ENCODE measurements at places on chromosomes 13 and 19.
A peak's percentile ranks its signal among the peaks of the same experiment; 100 is the strongest.

GRCh38 chr19:15101479-15102082 is 5.6 kb upstream of the SYDE1 start:
- H3K4me1 ChIP-seq, result no peaks in the 10 kb centered on the region
- H3K27ac ChIP-seq, result no peak overlapping the region
- H3K27me3 ChIP-seq, result no peaks in the 10 kb centered on the region
- no peaks in the 10 kb centered on the region for H3K36me3 ChIP-seq
- H3K4me3 ChIP-seq, result no peak overlapping the region
- no peak for DNase-seq

DNA sequence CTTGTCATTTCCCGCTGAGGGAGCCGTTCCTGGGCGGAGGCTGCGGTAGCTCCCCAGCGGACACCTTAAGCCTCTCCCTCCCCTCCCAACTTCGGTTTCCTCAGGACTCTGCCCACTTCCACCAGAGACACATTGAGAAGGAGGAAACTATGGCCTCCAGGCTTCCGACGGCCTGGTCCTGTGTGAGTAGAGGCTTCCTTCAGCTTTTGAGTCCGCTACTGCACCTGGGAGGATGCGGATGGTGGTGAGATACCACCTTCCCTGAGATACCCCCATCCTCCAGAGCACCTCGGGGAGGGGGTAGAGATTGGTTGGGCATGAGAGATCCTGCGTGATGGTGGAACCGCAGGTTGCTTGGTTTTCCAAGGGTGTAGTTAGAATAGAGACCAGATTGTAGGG is 955 bp downstream of the ZNF274 start:
- peak overlapping the region; percentile 84 for H3K4me3 ChIP-seq
- H3K4me1 ChIP-seq, result no peaks in the 10 kb centered on the region
- peaks cover 40% of the 10 kb centered on the region for H3K36me3 ChIP-seq
- H3K27me3 ChIP-seq, result no peaks in the 10 kb centered on the region

- DNase-seq, result no peak
- no peak overlapping the region for H3K27ac ChIP-seq
- H3K4me3 ChIP-seq, result no peak overlapping the region
Measured at GRCh38 chr19:5023128-5023571, 54.2 kb downstream of the KDM4B start.

- H3K4me3 ChIP-seq, result no peak overlapping the region
- peaks cover 41% of the 10 kb centered on the region for H3K36me3 ChIP-seq
- no peaks in the 10 kb centered on the region for H3K4me1 ChIP-seq
- H3K27ac ChIP-seq, result no peak overlapping the region
- DNase-seq, result no peak
Measured at GRCh38 chr19:52590728-52591127, 20.6 kb downstream of the ZNF701 start.

DNA sequence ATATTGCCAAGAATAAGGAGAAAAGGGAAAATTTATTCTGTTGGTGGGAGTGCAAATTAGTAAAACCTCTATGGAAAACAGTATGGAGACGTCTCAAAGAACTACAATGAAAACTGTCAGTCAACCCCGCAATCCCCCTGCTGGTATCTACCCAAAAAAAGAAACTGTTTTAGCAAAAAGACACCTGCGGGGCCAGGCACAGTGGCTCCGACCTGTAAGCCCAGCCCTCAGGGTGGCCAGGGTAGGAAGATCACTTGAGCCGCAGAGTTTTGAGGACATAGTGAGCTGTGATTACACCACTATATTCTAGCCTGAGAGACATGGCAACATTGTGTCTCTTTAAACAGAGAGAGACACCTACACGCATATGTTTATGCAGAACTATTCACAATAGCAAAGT is 37.5 kb upstream of the SLITRK1 start:
- no peaks in the 10 kb centered on the region for H3K4me1 ChIP-seq
- H3K27ac ChIP-seq, result no peak overlapping the region
- DNase-seq, result no peak
- H3K36me3 ChIP-seq, result no peaks in the 10 kb centered on the region
- H3K27me3 ChIP-seq, result no peaks in the 10 kb centered on the region
- H3K4me3 ChIP-seq, result no peak overlapping the region

GRCh38 chr19:54387991-54388801 is 23.5 kb upstream of the LAIR1 start:
- no peak overlapping the region for H3K27ac ChIP-seq
- H3K4me1 ChIP-seq, result no peaks in the 10 kb centered on the region
- no peak for DNase-seq
- no peaks in the 10 kb centered on the region for H3K27me3 ChIP-seq
- H3K36me3 ChIP-seq, result no peaks in the 10 kb centered on the region

- H3K27me3 ChIP-seq, result no peaks in the 10 kb centered on the region
- peaks cover 98% of the 10 kb centered on the region for H3K36me3 ChIP-seq
- no peak overlapping the region for H3K4me3 ChIP-seq
- H3K27ac ChIP-seq, result no peak overlapping the region
- H3K4me1 ChIP-seq, result peaks cover under 1% of the 10 kb centered on the region
Measured at GRCh38 chr19:38842439-38843174, 7.2 kb downstream of the HNRNPL start.

DNA sequence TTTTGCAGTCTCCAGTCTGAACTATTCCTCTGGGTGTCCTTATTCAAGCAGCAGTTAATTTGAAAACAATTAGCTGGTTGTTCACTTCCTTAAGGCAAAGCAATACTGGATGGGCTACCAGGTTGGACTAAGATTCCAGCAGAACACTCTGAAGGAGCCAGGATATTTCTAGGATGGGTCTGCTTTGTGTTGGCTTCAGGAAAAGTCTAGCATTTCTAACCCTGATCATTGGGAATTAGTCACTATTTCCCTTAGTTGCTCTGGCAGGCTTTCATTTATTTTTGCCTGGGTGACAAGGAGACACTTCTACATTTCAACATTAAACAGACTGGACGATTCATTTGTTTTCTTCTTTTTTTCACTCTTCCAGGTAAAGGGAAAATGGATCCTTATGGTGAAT is 228.4 kb downstream of the ENOX1 start:
- no peaks in the 10 kb centered on the region for H3K36me3 ChIP-seq
- no peak overlapping the region for H3K4me3 ChIP-seq
- H3K27ac ChIP-seq, result no peak overlapping the region
- H3K27me3 ChIP-seq, result no peaks in the 10 kb centered on the region
- no peaks in the 10 kb centered on the region for H3K4me1 ChIP-seq

DNA sequence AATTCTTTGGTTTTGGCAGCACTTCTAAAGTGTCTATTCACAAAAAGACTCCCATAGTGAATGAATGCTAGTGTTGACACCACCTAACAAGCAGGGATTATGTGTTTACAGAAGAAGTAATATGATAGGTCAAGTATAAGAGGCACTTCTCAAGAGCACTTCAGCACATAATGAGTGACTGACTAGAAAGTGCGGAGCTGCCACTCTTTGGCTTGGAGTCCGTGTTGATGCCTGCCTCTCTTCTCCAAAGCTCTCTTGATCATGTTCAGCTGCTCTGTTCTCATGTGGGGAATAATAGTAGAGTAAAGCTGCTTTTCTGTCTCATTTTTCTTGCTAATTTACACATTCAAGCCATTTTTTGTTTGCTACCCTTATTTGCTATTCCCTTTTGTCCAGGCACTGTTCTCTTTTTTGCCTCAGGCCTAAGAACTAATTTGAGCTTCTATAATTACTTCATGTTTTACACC is 22.7 kb upstream of the MAB21L1 start:
- no peaks in the 10 kb centered on the region for H3K36me3 ChIP-seq
- DNase-seq, result no peak
- H3K4me1 ChIP-seq, result no peaks in the 10 kb centered on the region
- no peaks in the 10 kb centered on the region for H3K27me3 ChIP-seq
- no peak overlapping the region for H3K27ac ChIP-seq

DNA sequence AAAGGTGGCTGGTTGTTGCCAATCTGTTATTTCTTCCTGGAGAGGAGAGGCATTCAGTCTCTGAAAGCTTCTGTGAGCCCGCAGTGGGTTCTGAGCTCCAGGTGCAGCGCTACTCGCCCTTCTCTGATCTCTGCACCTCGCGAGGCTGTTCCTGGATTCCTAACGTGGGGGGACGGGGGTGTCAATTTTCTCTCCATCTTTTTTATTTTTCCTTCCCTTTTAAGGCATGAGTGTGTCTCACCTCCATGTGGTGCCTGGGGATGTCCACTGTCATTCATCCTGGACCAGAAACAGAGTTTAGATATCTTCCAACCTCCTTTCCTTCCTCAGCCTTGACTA is 626 bp downstream of the ZNF233 start:
- H3K36me3 ChIP-seq, result peaks cover 4% of the 10 kb centered on the region
- H3K4me1 ChIP-seq, result no peaks in the 10 kb centered on the region
- DNase-seq, result no peak
- H3K27ac ChIP-seq, result no peak overlapping the region

DNA sequence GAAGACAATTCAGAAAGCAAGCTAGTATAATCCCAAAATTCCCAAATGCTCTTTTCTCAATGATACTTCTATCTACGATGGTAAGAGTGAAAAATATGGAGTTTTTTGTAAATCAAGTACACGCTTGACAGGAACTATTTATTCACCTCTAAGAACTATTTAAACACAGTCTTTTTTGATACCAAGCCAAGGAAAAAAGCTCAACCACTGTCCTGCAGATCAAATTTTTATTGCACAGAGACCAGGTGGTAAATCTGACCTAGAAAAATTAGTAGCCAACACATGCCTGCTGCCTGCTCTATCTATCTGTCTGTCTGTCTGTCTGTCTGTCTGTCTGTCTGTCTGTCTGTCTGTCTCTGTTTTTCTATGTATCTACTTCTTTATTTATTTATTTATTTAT is 292.2 kb downstream of the MZT1 start:
- H3K27me3 ChIP-seq, result no peaks in the 10 kb centered on the region
- H3K4me1 ChIP-seq, result no peaks in the 10 kb centered on the region
- H3K27ac ChIP-seq, result no peak overlapping the region
- DNase-seq, result no peak
- no peaks in the 10 kb centered on the region for H3K36me3 ChIP-seq

DNA sequence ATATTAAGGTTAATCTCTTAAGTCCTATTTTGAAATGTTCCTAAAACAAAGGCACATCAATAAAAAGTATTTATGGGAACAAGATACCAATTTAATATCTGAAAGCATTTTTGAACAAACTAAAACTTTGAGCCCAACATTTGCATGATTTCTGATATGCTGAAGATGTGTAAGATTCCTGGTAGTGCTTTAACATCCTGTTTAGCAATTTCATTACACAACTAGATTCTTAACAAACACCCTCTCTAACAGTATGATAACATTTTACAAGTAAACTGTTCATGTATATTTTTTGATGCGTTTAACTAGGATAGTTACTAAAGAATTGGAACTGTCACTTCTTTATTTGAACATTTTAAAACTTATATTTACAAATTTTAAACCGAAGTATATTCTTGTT is 63.9 kb downstream of the DACH1 start:
- no peaks in the 10 kb centered on the region for H3K4me1 ChIP-seq
- no peak for DNase-seq
- no peaks in the 10 kb centered on the region for H3K27me3 ChIP-seq

GRCh38 chr13:30696278-30697176 is 38.8 kb upstream of the ALOX5AP start:
- no peaks in the 10 kb centered on the region for H3K27me3 ChIP-seq
- H3K27ac ChIP-seq, result no peak overlapping the region
- H3K4me1 ChIP-seq, result peaks cover 7% of the 10 kb centered on the region
- H3K36me3 ChIP-seq, result no peaks in the 10 kb centered on the region
- H3K4me3 ChIP-seq, result no peak overlapping the region

- no peaks in the 10 kb centered on the region for H3K27me3 ChIP-seq
- no peaks in the 10 kb centered on the region for H3K4me1 ChIP-seq
- peaks cover 17% of the 10 kb centered on the region for H3K36me3 ChIP-seq
- H3K4me3 ChIP-seq, result no peak overlapping the region
Measured at GRCh38 chr13:19680751-19681150, 47.3 kb downstream of the MPHOSPH8 start.

GRCh38 chr13:40406405-40407120 is 259.9 kb downstream of the FOXO1 start:
- no peak overlapping the region for H3K27ac ChIP-seq
- H3K27me3 ChIP-seq, result no peaks in the 10 kb centered on the region
- H3K4me3 ChIP-seq, result no peak overlapping the region
- no peaks in the 10 kb centered on the region for H3K36me3 ChIP-seq
- no peak for DNase-seq

GRCh38 chr19:17946965-17947784 is 14.4 kb downstream of the CCDC124 start:
- H3K36me3 ChIP-seq, result peaks cover 13% of the 10 kb centered on the region
- H3K27me3 ChIP-seq, result peaks cover 11% of the 10 kb centered on the region
- peaks cover 10% of the 10 kb centered on the region for H3K4me1 ChIP-seq
- H3K4me3 ChIP-seq, result peak overlapping the region; percentile 87

DNA sequence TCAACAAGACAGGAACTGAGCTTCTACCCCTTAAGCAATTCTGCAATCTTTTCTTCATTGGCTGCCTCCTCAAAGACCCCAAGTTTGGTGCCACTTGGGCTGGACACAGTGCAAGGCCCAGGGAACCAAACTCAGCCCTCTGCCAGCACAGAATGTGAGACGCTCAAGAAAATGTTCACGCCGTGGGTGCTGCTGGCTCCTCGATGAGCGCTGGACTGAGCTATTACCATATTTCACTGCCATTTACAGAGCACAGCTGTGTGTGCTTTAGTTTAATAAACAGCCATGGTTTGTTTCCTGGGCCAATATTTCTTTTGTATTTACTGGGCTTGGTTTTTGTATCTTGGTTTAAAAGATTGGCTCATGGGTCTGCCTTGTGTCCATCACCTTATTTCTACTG is 138.8 kb upstream of the VSTM2B start:
- no peaks in the 10 kb centered on the region for H3K4me1 ChIP-seq
- no peaks in the 10 kb centered on the region for H3K36me3 ChIP-seq
- H3K4me3 ChIP-seq, result no peak overlapping the region
- H3K27ac ChIP-seq, result no peak overlapping the region
- DNase-seq, result no peak

DNA sequence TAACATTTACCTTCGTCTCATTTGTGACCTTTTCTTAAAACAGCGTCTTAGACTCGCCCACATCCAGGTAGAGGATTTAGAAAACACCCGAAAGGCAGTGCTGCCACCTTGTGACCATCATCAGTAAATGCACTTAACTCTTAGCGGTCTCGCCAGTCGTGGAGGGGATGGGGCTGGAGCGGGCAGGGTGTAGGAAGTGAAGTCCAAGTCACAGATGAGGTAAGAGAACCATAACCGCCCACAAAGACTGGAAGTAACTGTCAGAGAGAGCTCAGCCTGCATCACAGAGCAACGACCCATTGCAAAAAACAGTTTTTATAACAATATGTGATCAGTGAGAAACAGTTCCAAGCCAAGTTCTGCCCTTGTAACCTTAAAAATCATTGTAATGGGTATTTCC is 10.7 kb upstream of the CEACAM3 start:
- no peak overlapping the region for H3K27ac ChIP-seq
- no peaks in the 10 kb centered on the region for H3K27me3 ChIP-seq
- no peak overlapping the region for H3K4me3 ChIP-seq
- H3K4me1 ChIP-seq, result no peaks in the 10 kb centered on the region
- H3K36me3 ChIP-seq, result no peaks in the 10 kb centered on the region
- DNase-seq, result no peak

GRCh38 chr13:109331011-109331433 is 455.4 kb downstream of the IRS2 start:
- no peaks in the 10 kb centered on the region for H3K36me3 ChIP-seq
- H3K27ac ChIP-seq, result no peak overlapping the region
- no peaks in the 10 kb centered on the region for H3K4me1 ChIP-seq

DNA sequence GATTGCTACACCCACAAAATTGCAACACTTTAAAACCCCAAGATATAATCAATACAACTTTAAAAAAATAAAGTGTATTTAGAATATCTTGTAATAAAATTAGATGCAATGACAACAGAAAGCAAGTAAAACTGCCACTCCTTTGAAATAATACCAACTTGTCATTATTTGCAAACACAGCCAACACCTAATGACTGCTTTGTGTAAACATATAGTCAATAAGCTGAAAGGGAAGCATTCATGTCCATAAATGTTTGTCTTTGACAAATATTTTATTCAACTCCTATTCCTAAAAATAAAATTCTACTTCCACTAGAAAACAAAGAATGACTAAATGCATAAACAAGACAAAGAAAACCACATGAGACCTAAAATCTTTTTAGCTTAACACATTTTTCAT is 6.6 kb downstream of the SMAD9 start:
- H3K27me3 ChIP-seq, result no peaks in the 10 kb centered on the region
- H3K27ac ChIP-seq, result no peak overlapping the region
